ENCODE measurements at places on chromosomes 3 and 15.
A peak's percentile ranks its signal among the peaks of the same experiment; 100 is the strongest.

GRCh38 chr3:85783291-85783690 is 824.5 kb downstream of the CADM2 start:
- DNase-seq: no peak

GRCh38 chr3:141382571-141382970 is 14.3 kb downstream of the ZBTB38 start:
- no peak for DNase-seq

GRCh38 chr3:71723452-71724170 is 1.6 kb downstream of the EIF4E3 start:
- DNase-seq: peak; percentile 89

DNA sequence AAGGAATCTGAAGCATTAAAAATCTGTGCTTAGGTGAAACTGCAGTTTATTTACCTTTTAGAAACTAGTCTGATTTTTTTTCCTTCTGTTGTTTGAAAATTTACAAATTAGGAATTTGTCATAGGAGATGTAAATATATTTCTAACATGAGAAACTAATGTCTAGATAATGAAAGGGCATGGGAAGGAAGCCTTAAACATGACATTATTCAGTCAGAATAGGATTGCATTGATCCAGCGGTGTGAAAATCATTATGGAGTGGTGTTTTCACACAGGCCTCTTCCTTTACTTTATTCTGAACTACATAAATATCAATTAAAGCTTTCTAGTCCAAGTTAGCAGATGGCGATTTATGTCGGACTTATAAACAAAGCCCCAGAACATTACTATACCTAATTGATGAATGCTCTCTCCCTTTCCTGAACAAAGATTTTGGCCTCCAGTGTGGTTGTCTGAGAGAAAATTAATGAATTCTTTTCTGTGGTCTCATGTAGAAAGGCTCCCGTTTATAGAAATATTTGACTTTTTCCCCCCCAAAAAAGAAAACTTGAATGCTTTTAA is 37.9 kb downstream of the FNDC3B start:
- DNase-seq: no peak

- no peak for DNase-seq
These were observed 80.9 kb downstream of the TNIK start for GRCh38 chr3:171379281-171379680.

DNA sequence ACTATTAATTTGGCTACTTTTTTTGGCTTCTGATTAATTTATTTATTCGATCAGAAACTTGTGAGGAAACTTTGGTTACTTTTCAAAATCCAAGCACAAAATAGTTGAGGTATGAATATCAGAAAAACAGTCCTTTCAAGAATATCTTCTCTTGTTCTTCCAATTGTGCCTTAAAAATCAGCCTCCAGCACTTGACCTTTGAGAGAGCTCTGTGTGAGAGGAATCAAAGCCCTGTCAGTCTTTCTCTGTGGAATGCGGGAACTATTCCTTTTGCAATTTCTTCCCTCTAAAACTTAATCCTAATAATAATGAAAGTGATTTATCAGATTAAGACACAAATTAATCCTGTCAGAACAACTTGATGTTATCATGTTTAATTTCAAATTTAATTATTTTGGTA is 185.9 kb downstream of the ABHD5 start:
- DNase-seq: no peak

DNA sequence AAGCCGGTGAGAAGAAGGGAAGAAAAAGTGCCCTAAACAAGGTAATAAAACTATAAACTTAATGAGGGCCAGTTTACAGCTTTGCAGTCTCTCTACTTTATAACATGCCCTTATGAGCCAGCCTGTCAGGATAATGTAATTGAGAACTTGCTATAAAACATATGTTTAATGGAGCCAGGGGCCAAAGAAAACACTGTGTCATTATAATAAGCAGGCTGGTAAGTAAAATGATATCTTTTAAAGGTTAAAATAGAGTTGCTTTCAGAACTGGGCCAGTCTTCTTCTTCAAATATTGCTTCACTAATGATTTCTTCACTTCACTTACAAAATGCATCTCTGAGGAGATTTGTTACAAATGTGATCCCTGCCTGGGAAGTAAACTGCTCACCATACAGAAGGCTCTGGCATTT is 192.5 kb downstream of the SHOX2 start:
- no peak for DNase-seq

- no peak for DNase-seq
These were observed 11.8 kb downstream of the CD276 start for GRCh38 chr15:73695773-73696640.

GRCh38 chr3:58657571-58658141 is 8.9 kb downstream of the FAM3D start:
- DNase-seq: no peak

GRCh38 chr3:161305095-161305991 is 66.0 kb downstream of the SPTSSB start:
- no peak for DNase-seq

GRCh38 chr3:30778933-30779332 is 115.5 kb downstream of the GADL1 start:
- DNase-seq: no peak

DNA sequence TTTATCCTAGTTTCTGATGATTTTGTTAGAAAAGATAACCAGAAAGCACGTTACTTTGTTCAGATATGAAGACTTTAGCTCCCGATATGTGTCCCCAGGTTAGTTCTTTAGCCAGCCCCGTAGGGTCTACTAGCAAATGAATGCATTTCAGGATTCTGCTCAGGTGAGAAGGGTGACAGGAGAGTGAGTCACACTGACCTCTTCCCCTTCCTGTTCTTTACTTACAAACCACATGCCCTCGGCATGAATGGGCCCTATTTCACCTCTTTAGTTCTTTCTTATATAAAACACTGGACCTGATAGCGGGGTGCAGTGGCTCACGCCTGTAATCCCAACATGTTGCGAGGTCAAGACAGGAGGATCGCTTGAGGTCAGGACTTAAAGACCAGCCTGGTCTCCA is 98.4 kb downstream of the SLC49A4 start:
- DNase-seq: no peak

DNA sequence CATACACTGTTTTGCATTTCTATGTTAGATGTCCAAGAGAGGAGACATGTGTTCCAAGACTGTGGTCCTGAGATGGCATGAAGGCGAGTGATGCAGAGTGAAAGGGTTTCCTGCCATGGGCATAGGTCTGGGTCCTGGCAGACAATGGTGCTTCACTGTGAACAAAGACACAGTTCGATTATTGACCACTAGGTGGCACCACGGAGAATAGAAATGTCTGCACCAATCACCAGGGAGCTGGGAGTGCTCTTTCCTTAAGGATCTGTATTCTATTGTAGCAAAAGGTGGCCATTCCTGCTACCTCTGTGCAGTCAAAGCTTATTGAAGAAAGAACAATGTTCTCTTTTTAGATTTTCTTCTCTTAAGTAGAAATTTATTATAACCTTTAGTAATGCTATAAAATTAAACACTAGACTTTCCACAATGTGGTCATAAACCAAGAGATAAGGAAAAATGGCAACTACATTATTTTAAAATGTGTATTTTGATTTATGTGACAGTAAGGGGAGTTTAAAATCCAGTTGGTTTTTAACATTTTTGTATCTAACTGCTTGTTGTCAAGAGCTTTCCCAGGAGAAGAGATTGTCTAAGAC is 88.7 kb downstream of the GABRG3 start:
- DNase-seq: no peak

DNA sequence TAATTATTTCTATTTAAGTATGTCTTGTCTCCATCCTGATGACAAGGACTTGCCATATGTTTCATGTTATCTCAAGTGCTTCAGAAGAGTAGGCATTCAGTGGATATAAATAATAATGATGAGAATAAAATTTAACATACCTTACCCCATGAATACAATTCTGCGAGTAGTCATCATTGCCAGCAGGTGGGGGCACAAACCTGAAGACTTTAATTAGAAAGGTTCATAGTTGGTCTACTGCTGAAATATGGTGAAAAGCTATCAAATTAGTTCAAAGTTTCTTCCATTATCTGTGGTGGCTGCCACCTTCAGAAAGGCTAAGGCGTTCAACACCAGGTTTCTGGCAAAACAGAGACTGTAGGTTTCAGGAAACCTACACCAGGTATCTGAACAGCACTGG is 100.9 kb downstream of the P3H2 start:
- no peak for DNase-seq

DNA sequence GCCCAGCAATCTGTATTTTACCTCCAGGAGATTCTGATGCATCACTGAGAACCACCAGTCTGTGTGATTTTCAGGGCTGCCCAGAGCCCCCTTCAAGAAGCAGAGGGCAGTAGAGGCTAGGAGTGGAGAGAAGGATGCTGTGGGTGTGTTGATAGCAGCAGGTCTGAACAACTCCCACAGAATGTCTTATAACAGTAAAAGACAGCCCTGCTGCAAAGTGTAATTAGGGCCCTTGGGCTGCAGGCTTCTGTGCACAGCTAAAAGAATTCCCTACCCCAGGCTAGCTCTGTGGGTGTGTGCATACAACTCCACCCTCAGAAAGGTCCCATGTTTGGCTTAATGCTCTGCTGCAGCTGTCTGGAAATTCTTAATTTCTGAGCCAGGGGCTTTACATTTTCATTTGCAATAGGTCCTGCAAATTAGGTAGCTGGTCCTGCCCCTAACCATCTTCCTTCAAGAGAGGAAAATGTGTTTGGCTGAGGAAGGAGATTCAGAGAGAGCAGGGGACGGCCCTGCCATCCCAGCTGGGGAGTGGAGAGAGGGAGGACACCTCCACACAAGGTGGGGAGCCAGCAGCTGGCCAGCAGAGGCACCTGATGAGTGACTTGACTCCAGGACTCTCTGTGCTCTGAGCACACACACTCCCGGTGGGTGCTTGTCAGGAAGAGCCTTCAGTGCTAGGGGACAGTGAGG is 43.2 kb upstream of the RAB6B start:
- no peak for DNase-seq

- DNase-seq: no peak
These were observed at the start of gene LRRFIP2 for GRCh38 chr3:37174532-37175126. TSS of gene LRRFIP2 (minus strand) at chr3:37174582. CDS start at chr3:37148983, 25,599 bp downstream.

GRCh38 chr3:4375911-4376310 is 72.7 kb downstream of the SETMAR start:
- no peak for DNase-seq

- peak; percentile 72 for DNase-seq
These were observed 35.6 kb downstream of the DAPK2 start for GRCh38 chr15:64010719-64011118.

DNA sequence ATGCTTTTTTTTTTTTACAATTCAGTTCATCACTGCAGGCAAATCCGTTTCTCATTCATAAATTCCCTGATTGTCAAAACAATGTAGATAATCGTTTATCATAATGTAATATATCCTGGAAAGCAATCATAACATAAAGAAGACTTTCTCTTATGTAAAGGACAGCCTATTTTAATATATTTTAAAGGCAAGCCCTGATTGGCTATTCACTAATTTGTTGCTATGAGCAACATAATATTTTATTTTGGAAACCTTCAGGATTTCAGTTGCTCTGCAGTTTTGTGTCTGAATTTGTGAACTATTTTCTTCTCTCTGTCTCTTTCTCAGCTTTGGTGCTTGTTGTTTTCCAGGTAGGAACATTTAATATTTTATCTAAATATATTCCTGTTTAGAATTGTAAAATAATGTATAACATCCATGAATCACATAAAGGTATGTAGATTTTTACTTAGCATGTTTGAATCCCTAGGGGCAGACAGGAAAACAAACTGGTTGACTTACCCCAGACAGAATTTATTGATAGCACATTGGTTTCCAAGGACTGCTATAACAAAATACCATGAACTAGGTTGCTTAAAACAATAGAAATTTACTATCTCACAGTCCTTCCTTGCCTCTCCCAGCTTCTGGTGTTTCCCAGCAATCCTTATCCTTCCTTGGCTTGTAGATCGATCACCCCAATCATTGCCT is 253.5 kb downstream of the CDIN1 start:
- DNase-seq: no peak

GRCh38 chr3:78258798-78259197 is 1218.9 kb downstream of the ROBO2 start:
- no peak for DNase-seq

GRCh38 chr15:78207110-78207458 is 27.3 kb downstream of the ACSBG1 start:
- DNase-seq: no peak

- DNase-seq: no peak
These were observed 186.7 kb downstream of the NFKBIZ start for GRCh38 chr3:102036017-102036416.

DNA sequence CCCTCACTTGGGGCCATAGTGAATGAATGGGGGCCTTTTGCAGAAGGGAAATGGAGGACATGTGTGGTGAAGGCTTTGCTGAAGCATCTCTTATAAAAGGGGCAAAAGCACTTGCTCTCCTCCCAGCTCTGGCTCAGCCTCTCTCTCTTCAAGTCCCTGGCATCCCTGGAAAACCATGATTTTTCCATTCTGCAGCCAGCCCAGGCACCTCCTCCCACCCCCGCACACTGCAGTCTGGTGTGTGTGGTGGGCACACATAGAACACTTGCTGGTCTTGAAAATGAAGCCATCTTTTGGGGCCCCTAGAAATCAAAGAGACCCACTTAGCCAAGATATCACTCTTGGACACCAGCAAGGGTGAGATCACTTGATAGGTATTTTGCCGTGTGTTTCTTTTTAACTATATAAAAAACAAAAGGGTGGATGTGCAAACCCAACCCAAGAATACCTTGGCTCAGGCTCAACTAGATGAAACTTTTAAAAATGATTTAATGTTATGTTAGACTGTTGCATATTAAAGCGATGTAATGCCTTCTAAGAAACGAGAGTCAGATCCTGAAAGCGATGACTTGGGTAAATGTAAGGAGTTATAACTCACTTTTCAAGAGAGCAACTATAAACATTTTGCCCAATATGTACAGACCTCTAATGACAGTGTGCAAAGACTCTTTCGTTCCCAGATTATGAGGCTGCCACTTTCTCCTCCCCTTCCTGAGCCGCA is 16.4 kb upstream of the ALDH1A3 start:
- DNase-seq: no peak

DNA sequence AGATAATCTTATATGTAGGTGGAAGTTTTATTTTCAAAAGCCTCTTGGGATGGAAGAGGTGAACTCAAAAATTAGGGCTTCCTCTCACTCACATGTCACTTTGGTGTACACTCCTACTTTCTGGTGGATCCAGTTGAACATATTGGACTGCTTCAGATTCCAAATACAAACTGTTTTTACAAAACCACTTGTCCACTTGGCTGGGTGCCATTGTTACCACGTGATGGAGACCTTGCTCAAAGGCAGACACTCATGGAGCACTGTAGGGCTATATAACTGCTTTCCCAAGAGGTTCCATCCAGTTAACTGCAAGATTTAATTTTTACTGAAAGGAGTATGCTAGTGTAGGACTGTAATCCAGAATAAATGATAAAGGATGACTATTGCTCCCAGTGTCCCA is 307.0 kb downstream of the EPHA6 start:
- no peak for DNase-seq

All from T-helper 2 cell (primary cell).